Heart left ventricle (tissue), 16 donors: ENCODE measurements at places on chromosomes 4 and X. TPM values are rescaled to one million over a fixed set of nuclear protein-coding genes. Genes with fewer than 3 reads are reported as not detected.

DNA sequence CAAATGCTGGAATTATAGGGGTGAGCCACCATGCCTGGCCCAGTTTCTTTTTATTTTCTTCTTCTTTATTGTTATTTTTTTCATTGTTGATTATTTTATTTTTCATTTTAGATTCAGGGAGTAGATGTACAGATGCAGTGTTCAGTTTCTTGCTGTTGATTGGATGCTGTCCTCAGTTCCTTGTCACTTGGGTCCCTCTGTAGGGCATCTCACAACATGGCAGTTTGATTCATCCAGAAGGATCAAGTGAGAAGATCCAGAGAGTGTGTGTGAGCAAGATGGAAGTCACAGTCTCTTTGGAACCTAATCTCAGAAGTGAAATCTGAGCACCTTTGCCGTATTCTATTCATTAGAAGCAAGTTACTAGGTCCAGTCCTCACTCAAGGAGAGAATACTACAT is 20.9 kb downstream of the HMGB3 start:
- no peak for DNase-seq

DNA sequence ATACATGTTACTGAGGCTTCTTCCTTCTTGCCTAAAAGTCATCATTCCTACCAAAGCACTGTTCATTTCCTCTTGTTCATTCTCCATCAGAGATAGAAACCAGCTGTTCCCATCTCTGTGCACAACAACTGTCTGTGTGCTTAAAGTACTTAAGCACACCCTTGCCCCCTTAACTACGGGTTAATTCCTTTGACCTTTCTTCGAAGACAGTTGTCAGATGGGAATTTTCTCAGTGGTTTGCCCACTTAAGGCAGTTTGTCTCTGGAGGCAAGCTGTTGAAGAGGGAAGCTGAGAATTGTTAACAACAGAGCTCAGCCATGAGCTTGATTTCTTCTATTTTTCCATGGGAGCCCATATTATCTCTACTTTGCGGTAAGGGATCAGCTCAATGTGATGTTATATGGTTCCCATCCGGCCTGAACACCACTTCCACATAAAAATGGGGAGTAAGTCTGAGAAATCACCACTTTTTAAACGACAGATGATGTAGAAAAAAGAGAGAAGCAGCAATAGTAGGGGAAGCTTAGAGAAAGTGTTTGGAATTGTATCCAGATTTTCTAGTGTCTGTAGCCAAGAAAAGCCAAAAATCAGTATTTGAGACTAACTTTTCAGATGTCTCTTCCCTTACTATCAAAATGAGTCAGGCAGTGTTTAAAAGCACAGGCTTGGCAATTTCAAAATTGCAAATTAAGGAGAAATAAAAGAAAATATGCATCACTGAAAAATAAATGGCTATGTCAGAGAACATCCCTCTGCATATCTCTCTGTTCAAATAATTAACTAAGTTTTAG is 194.4 kb downstream of the SLIT2 start:
- no peak for DNase-seq

DNA sequence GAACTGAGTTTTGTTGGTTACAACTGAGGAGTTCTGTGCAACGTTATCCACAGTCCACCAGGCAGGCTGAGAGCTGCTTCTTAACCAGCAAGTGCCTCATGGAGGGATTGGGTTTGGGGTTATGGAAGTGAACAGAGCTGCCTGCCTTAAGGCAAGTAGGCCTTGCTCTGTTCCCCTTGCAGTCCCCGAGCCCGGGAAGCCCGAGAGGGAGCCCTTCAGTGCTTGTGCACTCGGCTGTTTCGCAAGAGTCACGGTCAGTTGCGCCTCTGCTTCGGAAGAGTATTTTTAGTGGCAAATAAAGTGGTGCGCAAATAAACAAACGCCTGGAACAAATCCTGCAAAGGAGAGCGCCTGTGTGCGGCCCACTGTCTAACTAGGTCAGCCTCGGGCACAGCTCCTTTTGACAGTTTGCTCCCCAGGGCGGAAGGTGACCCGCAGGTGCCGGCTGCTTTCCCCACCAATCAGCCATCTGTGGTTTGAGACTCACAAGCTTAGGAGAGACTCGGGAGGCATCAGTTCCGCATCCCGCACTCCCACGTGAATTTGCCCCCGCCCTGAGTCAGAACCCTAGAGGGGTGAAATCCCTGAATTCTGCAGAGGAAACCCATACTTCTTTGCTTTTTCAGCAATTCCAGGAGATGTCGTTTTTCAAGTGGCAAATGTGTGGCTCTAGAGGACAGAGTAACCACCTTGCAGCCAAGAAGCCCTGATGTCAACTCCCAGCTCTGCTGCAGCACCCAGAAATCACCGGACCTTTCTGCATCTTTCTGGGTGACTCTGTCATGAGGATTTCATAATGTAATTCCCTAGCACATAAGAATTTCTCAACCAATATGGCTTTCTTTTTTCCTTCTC is 56.8 kb downstream of the LGI2 start:
- DNase-seq = peak; percentile 63

The FDCSP gene
- polyA plus RNA-seq = not detected

The PFKFB1 gene
- polyA plus RNA-seq = 0.11 TPM

The ADAMTS3 gene
- polyA plus RNA-seq = 0.42 TPM

- DNase-seq = peak; percentile 68
Observed at GRCh38 chr4:57270346-57270745, 160.2 kb upstream of the IGFBP7 start.

DNA sequence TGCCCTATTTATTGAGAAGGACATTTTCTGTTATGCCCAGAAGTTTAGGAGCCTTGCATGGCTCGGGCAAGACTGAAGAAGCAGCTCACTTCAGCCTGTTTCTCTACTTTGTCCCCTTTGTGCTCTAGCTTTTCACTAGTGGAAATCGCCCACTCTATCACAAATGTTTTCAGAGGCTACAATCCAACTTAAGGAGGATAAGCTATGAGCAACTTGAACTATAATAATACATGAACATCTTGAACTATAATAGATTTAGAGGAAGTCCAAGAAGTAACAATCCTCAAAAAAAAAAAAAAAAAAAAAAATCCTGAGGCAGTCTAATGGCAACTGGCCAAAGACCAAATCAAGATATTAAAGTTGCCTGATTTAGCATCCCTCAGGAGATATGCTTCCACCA is 452.3 kb downstream of the IL1RAPL1 start:
- DNase-seq = no peak

The RPA4 gene
- polyA plus RNA-seq = 0.07 TPM

The AKAP4 gene
- polyA plus RNA-seq = not detected

DNA sequence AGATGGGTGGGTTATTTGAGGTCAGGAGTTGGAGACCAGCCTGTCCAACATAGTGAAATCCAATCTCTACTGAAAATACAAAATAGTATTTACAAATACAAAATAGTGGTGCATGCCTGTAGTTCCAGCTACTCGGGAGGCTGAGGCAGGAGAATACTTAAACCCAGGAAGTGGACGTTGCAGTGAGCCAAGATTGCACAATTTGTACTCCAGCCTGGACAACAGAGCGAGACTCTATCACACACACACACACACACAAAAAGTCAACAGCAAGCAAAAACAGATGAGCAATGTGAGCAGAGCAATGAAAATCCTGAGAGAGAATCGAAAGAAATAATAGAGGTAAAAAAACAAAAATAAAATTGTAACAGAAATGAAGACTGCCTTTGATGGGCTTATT is 168.8 kb downstream of the PCDH18 start:
- no peak for DNase-seq

GRCh38 chrX:102866981-102867656 is 70.0 kb upstream of the RAB40AL start:
- DNase-seq = no peak

The CENPE gene
- polyA plus RNA-seq = 0.08 TPM

The MAGED4B gene
- polyA plus RNA-seq = 0.51 TPM

- DNase-seq = no peak
Observed at GRCh38 chrX:110394651-110395050, 36.0 kb downstream of the RTL9 start.

- DNase-seq = no peak
Observed at GRCh38 chr4:143961075-143961474, 55.7 kb upstream of the GYPE start.

DNA sequence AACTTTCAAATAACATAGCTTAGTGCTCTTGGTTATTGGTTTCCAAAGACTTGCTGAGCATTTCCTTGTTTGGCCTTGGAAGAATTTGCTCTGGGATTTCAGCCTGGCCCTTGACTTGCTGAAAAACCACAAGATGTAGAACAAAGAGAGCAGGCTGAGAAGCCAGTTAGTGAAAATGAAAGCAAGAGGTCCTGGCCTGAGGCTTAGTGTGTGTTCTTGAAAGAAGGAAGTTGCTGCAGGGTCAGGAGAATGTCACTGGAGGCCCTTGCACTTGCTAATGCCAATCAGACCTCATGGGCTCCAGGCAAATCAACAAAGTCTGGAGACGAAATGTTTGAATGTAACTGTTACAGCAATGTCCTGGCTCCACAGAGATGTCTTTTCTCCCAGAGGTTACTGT is 79.4 kb downstream of the SYNPO2 start:
- DNase-seq = peak; percentile 60

DNA sequence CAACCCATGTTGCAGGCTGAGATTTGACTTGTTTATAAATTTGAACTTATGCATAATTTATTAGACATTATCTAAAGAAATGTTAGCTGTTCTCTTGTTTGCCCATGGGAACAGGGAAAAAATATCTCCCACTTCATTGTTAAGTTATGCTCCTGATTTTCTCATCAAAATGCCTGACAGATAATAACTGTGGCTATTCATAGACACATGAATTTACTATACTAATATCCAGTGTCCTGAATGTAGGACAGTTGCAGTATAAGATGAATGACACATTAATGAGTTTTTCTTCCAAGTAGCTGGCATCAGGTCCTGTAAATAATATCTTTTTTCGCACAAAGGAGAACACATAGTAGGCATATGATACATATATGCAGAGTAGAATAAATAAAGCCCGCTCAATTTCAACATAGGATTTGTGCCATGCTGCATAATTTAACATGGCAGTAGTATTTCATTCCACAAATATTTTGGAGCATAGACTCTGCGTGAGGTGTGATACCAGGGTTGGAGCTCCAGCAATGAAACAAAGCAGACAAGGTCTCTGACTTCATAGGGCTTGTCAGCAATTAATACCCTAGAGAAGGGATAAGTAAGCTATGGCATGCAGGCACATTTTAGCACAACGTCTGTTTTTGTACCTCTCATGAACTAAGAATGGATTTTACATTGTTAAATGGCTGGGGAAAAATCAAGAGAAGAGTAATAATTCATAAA is 40.4 kb upstream of the DDX53 start:
- DNase-seq = no peak

GRCh38 chr4:71468116-71468710 is 129.4 kb downstream of the SLC4A4 start:
- no peak for DNase-seq

GRCh38 chrX:13022926-13023325 is 21.5 kb downstream of the FAM9C start:
- DNase-seq = no peak

The FGD1 gene
- 4.2 TPM for polyA plus RNA-seq

DNA sequence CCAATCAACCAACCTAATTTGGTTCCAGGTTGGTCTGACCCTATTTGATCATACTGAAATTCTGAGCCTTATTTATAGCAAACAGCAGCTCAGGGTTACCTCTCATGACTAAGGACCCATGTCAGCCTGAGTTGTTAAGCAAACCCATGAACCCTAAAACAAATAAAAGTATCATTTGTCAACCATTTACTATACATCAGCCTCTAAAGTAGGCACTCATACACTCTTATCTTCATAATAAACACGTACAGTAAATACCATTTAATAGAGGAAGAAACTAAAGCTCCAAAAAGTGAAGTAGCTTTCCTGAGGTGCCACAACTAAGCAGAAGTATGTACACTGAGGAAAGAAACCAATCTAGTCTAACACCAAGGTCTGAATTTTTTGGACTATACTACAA is 25.2 kb downstream of the MANBA start:
- DNase-seq = no peak

- DNase-seq = no peak
Observed at GRCh38 chr4:149719357-149719756, 96.3 kb downstream of the IQCM start.

- no peak for DNase-seq
Observed at GRCh38 chr4:19756661-19757060, 495.0 kb upstream of the SLIT2 start.

The SPANXB1 gene
- polyA plus RNA-seq = not detected

DNA sequence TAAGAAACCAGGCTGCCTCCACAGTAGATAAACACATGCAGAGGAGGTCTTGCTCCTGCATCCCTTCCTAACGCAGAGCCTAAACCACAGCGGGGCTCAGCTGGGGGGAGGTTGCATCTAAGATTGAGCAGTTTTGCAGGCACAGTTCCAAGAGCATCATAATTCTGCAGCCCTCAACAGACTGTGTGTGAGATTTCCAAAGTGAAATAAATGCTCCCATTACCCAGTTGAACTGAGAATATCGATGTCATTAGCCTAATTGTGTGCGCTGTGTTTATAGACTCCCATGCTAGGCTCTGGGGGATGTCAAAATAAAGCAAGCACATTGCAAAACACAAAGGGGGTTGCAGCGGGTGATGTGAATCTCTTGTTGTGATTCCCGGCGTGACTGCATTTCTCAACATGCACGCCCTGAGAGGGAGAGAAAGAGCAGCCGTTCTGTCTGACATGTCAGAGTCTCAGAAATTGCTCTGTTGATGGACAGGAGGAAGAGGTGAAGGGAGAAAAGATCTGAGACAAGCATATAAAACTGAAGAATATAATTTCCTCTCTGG is 150.0 kb upstream of the PSAPL1 start:
- DNase-seq = no peak

DNA sequence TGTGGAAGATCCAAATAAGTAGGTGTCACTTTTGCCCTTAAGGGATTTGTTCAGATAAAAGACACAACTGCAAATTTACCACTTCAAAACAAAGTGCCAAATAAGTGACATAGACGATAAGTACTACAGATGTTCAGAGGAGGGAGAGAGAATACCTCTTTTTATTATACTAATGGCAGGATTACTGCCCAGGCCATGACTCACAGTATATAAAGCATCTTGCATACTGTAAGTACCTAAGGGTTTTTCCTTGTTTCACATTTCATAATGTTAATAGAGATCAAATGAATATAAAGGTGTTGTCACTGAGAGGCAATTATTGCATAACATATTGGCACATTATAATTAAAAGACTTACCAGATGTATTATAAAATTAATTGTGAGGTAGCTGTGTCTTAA is 46.4 kb downstream of the PTPN13 start:
- no peak for DNase-seq

GRCh38 chr4:12778191-12778590 is 705.9 kb downstream of the RAB28 start:
- DNase-seq = no peak

- no peak for DNase-seq
Observed at GRCh38 chrX:118523920-118524319, 28.3 kb downstream of the DOCK11 start.

GRCh38 chr4:66653937-66654336 is 891.4 kb downstream of the CENPC start:
- no peak for DNase-seq

DNA sequence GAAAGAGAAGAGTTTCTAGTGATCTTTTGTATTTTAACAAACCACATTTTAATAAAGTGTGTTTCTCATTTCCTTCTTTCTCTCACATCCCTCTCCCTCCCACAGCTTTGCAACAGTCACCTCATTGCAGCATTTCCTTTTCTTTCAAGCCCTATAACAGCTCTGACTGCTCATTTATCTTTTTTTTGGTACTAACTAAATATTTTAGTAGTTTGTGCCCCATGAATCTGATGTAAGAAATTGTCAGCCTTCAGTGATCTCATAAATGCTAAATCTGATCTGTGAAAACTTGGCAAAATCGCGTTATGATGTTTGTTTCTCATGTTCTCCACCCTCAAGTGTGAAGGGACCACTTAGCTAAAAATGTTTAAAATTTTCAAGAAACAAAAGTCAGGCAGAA is 258.5 kb upstream of the SLIT2 start:
- no peak for DNase-seq
